Endothelial cell of umbilical vein (primary cell): ENCODE measurements at places on chromosomes 7 and 10. TPM values are rescaled to one million over a fixed set of nuclear protein-coding genes. Genes with fewer than 3 reads are reported as not detected.

Gene OR2A5
- polyA plus RNA-seq, result not detected in 2 replicates

Gene SFTPA1
- polyA plus RNA-seq, result not detected in 2 replicates

Gene GRM3
- not detected in 2 replicates for polyA plus RNA-seq

Gene OR13A1
- polyA plus RNA-seq, result not detected in 2 replicates

Gene TACR2
- polyA plus RNA-seq, result 0.19 and 0.22 TPM in 2 replicates

Gene GPR85
- polyA plus RNA-seq, result 0.41 and 0.54 TPM in 2 replicates

Gene AKR1C8
- not detected in 2 replicates for polyA plus RNA-seq

Gene CAV1
- 3,129 and 3,339 TPM in 2 replicates for polyA plus RNA-seq

Gene LRIT1
- not detected in 2 replicates for polyA plus RNA-seq

Gene TMEM26
- polyA plus RNA-seq, result 0.05 and 0.07 TPM in 2 replicates

Gene HTR7
- 0.01 TPM in 1 of 2 replicates, not detected in the other for polyA plus RNA-seq

Gene HTRA1
- 270 and 309 TPM in 2 replicates for polyA plus RNA-seq

Gene CAV2
- polyA plus RNA-seq, result 258 and 327 TPM in 2 replicates

Gene CYP3A5
- polyA plus RNA-seq, result not detected in 2 replicates

Gene TRIM73
- 0.89 and 1.6 TPM in 2 replicates for polyA plus RNA-seq

Gene PLXDC2
- polyA plus RNA-seq, result 0.32 and 0.35 TPM in 2 replicates

Gene ZNF438
- polyA plus RNA-seq, result 7.2 and 7.5 TPM in 2 replicates

Gene ADAMTS14
- polyA plus RNA-seq, result not detected in 2 replicates

Gene ZNF138
- 1.5 and 2.0 TPM in 2 replicates for polyA plus RNA-seq

Gene SORCS3
- polyA plus RNA-seq, result not detected in 2 replicates

Gene TMEM139
- polyA plus RNA-seq, result 0.32 and 0.37 TPM in 2 replicates

Gene FEZF1
- polyA plus RNA-seq, result not detected in 2 replicates

Gene MALRD1
- polyA plus RNA-seq, result not detected in 2 replicates

Gene BAIAP2L1
- 0.32 and 0.35 TPM in 2 replicates for polyA plus RNA-seq

Gene LRRTM3
- not detected in 2 replicates for polyA plus RNA-seq

Gene RASSF4
- polyA plus RNA-seq, result 8.2 and 9.8 TPM in 2 replicates
